ENCODE measurements at places on chromosomes 1 and 21.

- DNase-seq: no peak
Measured at GRCh38 chr1:172726740-172727139, 67.8 kb downstream of the FASLG start.

DNA sequence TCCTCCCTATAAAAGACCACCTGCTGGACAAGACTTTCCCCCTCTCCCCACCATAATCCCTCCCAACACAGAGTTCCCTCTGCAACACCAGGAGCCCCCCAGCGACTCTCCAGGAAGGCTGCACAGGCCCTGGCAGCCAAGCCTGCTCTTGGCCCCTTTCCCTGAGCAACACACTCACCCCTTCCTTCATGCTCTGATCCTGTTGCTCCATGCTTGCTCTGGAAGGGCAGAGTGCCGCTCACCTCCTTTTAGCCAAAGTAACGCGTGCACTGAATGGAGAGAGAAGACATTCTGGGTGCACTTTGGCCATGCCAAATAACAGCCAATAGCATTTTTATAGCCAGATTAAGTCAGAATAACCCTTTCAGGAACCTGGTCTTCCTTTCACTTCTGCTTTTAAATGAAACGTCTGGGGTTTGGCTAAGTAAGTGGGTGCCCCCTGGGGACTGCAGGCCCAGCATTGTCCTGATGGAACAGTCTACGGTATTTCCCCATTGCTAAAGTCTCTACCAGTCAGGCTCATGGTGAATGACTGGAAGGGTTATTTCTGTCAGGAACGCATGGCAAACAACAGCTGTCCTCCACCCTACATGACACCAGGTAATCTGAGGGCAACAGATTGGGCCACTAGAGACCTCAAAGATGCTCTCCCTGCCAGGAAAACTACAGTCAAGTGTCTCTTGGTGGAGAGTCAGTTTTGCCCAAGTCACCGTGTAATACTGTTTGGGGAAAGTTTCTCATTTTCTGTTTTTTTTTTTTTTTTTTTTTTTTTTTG is at the start of gene SLC2A5:
SLC2A5 (minus strand) TSS at position 310 of the 775 bp plus-strand sequence; CDS start at position 211, 99 bp downstream.
- no peak for DNase-seq

DNA sequence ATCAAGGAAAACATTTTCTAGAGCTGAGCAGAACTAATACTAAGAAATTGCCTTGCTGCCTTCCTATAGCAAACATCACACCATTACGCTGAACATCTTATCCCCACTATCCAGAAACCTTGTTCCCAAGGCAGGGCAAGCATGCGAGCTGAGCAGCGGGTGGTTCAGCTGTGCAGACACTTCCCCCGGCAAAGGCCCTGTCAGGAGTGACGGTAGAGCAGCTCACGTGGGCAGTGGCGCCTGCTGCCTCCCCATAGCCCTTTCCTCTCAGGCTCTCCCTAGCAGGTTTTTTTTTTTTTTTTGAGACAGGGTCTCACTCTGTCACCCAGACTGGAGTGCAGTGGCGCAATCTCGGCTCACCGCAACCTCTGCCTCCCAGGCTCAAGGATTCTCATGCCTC is 13.7 kb upstream of the ANGPTL7 start:
- no peak for DNase-seq

- no peak for DNase-seq
Measured at GRCh38 chr21:44527156-44527982, 12.6 kb downstream of the KRTAP10-1 start.

GRCh38 chr21:42421018-42421793 is 17.5 kb downstream of the UBASH3A start:
- no peak for DNase-seq

GRCh38 chr1:149843431-149844041 is 55.8 kb upstream of the BOLA1 start:
- DNase-seq: no peak

DNA sequence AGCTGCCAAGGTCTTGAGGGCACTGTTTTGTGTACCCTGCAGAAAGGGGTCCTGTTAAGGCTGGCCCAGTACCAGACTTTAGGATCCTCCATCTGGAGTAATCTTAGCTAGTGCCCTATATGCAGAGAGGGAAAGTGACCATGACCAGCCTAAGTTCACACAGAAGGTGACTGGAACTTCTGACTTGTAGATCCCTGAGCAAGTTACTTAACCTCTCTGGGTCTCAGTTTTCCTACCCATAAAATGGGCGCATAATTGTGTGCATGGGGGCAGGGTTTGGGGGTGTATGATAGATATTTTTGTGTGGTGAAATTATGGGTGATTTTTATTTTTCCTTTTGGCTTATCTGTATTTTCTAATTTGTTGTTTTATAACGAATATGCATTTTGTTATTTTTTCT is 3.3 kb upstream of the SHISAL2A start:
- no peak for DNase-seq

DNA sequence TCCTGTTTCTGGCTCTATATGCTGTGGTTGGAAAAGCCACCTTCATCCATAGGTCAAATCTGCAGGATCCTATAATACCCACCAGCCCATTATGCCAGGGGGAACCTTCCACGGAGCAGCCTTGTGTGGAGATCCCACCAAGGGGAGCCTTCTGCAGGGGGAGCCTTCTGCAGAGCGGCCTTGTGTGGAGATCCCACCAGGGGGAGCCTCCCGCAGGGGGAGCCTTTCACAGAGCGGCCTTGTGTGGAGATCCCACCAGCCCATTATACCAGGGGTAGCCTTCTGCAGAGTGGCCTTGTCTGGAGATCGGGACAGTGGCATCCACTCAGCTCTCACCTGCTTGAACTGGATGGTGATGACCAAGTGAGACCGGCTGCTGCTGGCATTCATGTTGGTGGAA is 85.3 kb downstream of the SCCPDH start:
- no peak for DNase-seq

DNA sequence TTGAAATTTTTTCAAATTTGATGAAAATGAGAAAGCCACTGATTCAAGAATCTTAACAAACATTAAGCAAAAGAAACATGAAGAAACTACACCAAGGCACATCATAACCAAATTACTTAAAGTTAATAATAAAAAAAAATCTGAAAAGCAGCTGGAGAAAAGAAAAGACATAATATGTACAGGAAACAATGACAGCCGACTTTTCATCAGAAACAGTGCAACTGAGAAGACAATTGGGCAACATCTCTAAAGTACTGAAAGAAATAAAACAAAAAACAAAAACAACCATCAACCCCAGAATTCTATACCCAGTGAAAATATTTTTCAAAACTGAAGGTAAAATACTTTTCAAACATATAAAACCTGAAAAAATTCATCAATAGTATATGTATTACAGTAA is 73.8 kb upstream of the DMRTA2 start:
- DNase-seq: no peak

GRCh38 chr1:177343445-177343844 is 172.7 kb downstream of the BRINP2 start:
- no peak for DNase-seq

DNA sequence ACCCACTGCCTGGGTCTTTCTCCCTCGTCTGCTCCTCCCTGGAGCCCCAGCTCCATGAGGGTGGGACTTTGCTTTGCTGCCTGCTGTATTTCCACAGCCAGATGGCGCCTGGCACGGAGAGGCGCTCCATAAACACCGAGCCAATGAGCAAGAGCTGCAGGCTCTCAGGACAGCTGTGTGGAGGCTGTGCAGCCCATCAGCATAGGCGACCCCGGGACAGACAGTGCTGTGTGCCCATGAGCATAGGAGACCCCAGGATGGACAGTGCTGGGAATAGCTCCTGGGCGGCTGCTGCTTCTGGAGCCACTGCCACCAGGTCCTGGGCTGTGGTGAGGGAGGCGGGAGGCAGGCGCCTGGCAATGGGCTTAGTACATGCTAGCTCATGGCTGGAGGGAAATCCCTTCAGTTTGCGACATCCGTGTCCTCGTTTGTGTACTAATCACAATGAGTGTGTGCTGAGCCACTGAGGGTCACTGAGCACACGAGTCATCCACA is 29.2 kb downstream of the CEP104 start:
- peak; percentile 50 for DNase-seq

GRCh38 chr1:178485541-178485981 is 11.2 kb downstream of the CLEC20A start:
- no peak for DNase-seq

DNA sequence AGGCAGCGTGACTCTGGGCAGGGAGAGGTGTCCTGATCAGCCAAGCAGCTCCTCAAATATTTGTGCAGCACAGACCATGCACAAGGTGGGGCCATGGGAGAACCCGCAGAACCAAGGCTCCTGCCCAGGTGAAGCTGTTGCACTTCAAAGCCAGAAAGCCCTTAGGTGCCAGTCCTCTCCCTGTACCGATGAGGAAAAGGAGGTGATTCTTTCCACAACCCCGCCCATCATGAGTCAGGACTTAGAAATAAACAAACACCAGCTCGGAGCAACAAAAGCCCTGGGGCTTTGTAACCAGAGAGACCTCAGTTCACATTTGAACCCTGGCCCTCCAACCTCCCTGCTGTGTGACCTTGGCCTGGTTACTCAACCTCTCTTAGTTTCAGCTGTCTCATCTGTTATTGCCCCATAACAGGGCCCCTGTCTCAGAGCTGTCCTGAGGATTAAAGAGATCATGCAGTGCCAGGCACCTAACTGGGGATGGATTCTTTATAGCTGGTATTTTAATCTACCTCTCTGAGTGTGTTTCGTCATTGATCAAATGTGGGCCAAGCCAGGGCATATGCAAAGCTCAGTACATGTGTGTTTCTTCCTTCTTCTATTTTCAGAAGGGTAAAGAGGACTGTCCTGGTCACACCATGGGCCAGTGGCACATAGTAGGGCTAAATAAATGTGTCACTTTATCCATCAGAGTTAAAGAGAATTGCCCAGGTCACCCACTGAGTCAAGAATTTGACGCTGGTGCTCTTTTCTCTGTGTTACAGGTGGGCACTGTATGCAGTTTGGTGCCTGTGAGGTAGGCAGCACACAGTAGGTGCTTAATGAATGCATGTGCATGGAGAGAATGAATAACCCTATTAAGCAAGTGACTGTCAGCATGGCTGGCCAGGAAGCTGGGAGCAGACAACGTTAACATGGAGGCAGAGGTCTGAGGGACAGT is 1.4 kb downstream of the LDLRAD1 start:
- no peak for DNase-seq

DNA sequence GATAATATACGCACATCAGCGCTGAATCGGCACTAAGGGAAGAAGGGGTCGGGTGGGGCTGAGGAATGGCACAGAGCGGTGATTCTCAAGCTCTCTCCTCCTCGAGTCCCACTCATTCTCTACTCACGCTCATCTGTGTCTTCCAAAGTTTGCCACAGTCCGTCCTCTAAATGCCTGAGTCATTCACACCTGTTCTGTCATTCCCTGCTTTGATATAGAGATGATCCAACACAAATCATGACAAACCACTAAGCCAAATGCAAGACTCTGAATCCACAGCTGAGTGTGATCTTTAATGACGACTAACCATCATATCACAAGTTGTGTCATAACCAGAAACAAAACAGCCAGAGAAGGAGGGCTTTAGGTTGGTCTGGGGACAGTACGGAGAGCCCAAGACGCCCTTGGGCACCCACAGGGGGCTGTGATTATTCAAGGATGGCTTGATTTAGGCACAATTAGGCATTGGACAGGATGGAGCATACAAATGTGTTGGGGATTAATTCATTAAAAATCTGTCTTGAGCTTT is 501.5 kb downstream of the KIF26B start:
- DNase-seq: no peak

- DNase-seq: peak; percentile 37
Measured at GRCh38 chr1:61227857-61228550, 145.6 kb downstream of the NFIA start.

- DNase-seq: no peak
Measured at GRCh38 chr1:86339014-86339812, 56.9 kb downstream of the ODF2L start.

DNA sequence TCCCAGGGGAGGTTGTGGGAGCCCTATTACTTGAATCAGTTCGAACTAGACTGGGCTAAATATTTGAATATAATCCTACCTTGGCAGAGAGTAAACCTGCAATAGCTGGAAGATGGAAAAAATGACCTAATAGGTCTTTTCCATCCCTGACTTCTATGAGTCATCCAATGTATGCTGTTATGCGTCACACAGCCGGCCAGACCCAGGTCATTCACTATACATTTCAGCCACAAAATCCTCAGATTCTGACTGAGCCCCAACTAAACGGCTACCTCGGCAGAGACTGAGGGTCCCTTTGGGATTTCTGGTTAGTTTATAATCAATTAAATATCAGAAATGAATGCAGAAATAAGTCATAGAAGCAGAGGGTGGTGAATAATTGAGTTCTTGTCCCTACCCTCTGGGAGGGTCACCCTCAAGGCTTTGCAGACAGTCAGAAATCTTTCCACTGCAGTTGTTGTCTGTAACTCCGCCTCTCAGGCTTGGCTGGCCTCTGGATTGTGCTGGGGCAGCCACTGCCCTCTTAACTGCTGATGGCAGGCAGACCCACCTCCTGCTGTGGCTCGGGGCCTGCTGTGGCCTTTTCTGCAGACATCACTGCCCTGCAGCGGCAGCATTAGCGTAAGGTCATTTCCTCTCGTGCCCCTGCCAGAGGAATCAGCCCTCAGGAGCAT is 240.5 kb downstream of the TGFB2 start:
- peak; percentile 34 for DNase-seq

GRCh38 chr1:224851848-224852261 is 77.6 kb upstream of the DNAH14 start:
- DNase-seq: peak; percentile 45

DNA sequence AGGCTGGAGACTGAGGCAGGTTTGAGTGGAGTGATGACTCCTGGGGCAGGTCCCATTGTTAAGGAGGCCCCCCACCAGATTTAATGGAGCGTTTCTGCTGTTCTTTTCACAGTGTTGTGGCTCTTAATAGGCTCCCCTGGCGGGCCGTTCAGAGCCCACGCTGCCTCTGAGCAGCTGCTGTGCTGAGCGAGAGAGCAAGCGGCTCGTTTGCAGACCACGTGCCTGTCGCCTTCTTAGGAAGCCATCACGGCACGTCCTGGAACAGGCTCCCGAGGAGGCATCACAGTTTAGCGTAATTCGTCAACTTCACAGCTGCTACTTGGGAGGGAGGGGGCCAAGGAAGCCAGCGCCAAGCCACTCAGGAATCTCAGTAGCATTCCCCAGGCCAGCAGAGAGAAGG is 70.5 kb upstream of the CTTNBP2NL start:
- DNase-seq: no peak

GRCh38 chr1:116318897-116319296 is 54.1 kb upstream of the ATP1A1 start:
- no peak for DNase-seq

- DNase-seq: no peak
Measured at GRCh38 chr1:87926921-87927320, 598.2 kb downstream of the LMO4 start.

- no peak for DNase-seq
Measured at GRCh38 chr1:85295006-85295431, 18.6 kb upstream of the BCL10 start.

GRCh38 chr1:45775794-45776193 is 25.3 kb upstream of the IPP start:
- DNase-seq: no peak

DNA sequence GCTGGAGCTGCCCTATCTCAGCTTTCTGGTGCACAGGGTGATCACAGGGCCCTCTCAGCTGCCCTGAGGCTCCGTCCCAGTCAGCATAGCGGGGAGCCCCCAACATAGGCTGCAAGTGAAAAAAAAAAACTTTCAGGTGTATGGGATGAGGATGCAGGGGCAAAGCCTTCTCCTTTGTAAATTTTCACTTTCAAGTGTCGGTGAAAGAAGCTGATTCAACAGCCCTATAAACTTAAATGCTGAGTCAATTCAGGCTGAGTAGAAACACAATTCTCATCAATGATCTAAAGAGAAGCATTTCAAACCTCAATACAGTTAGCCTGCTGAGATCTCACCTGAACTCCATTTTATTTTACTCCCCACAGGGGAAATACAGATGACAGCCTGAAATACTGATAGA is 171.2 kb downstream of the SEC16B start:
- no peak for DNase-seq

Measured in D341Med (cell line).